Neural crest cell (in vitro differentiated cells): ENCODE measurements at places on chromosomes 12 and 14. TPM values are rescaled to one million over a fixed set of nuclear protein-coding genes. Genes with fewer than 3 reads are reported as not detected.

Gene PTCSC3
- not detected in 2 replicates for total RNA-seq

DNA sequence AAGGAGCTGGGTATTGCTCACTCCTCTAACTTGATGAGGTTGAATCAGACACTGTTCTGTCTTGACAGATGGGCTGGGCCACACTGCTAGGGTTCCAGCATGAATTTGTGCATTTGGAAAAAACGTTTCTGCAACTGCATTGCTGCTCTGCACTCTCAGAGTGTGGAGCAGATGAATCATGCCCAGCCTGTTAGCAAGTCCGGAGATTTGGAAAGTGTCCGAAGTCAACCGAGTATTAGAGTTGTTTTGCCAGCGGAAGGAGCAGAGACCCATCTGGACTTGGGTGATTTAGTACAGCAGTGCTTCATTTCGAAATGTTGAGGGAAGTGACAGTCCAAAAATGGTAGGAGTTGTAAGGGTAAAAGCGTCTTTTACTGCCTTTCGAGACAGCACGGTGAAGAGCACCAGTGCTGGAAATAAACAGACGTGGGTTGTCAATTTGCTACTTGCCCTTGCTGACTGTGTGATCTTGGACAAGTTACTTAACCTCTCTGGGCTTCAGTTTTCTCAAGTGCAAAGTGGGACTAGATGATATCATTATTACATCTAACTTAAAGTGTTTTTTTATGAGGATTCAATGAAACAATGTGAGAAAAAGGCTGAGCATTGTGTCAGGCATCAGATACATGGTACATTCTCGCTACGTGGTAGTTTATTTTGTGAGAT is 139.5 kb downstream of the CHST11 start:
- DNase-seq: no peak

Gene SIX1
- 0.44 and 0.48 TPM in 2 replicates for total RNA-seq

DNA sequence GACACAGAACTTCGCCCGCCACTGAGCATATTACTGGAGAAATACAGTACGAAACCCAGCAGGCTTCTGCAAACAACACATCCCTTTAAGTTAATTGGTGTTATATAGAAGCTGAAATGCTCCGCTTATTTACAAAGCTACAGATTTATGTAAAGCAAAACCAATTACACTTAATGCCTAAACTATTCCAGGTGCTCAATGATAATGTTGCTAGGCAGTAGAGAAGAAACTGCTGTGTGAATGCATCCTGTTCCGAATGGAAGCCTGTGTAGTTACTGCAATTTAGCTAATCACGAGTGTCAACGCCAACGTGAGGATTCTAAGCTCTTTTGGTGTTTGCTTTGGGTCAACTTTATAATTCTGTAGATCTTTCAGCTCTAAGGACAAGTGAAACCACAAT is 89.8 kb downstream of the SLC15A5 start:
- no peak for DNase-seq

- DNase-seq: no peak
These were observed 166.0 kb downstream of the SLC38A4 start for GRCh38 chr12:46659824-46660223.

Gene FBLN5
- 0.61 and 1.0 TPM in 2 replicates for total RNA-seq

GRCh38 chr12:89721291-89721987 is 12.8 kb upstream of the ATP2B1 start:
- DNase-seq: no peak

DNA sequence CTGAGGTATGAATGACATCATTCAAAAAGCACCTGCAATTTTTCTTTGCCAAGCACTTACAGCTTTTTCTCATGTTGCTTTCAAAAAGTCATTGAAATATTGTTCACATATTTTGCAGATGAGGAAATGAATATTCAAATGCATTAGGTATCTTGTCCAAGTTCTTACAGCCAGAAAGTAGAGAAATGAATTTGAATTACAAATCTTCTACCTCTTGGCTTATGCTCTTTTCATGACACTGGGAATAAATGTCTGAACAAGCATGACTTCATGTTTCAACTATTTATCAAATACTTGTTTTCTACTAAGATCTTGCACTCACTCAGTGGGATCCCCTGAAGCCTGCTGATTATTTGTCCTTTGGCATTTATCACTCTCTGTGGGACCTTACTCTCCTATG is 267.2 kb upstream of the BTG1 start:
- DNase-seq: no peak

GRCh38 chr14:92755495-92755894 is 7.1 kb upstream of the LGMN start:
- DNase-seq: no peak

Gene TMEM132D
- 0.19 and 0.30 TPM in 2 replicates for total RNA-seq

Gene RPL10L
- not detected in 2 replicates for total RNA-seq

Gene C12orf57
- total RNA-seq: 293 and 298 TPM in 2 replicates

DNA sequence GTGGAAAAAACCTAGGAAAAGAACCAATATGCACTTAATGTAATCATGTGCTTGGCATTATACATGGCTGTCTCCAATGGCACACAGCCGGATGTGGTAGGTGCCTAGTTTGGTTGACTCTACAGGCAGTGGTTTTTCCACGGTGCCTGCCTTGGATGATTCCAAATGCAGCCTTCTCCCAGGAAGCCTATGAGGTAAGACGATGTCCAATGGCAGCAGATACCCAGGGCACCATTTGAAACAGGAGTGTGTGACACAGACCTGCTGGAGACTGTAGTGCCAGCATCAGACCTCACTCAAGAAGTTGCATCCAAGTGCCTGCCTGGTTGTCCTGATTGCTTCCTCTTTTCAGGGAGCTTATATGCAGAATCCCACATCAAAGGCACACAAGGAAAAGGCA is 88.0 kb upstream of the VASH1 start:
- no peak for DNase-seq
